ENCODE measurements at places on chromosomes 11 and 22.

DNA sequence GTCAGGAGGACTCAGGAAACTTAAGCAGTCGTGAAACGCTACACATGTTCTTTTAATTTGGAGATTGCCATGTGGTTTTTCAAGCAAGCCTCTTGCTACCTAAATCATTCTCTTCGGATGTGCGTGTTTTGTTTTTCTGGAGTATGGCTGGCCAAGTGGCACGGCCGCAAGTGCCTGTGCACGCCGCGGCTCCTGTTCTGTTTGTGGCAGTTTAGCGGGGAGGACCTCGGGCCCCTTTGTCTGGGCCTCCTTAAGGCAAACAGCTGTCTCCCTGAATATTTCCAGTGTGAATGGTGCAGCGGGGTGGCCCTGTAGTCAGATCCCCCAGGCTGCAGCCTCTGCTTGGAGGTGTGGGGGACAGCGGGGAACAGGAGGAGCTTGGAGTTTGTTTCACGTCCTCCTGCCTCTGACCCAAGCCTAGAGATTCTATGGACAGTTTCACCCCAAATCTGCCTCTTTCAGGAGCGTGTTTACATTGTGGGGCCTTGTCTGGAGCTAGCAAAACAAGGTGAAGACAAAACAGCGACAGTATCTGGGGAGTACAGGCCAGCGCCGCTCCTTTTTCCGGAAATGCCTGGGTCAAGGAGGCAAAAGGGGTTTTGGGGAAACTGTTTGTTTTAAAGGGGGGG lies 1.3 kb downstream of the LRP5 start:
- DNase-seq, result no peak

- no peak for DNase-seq
These were observed 15.9 kb downstream of the CRELD2 start for GRCh38 chr22:49934160-49934890.

DNA sequence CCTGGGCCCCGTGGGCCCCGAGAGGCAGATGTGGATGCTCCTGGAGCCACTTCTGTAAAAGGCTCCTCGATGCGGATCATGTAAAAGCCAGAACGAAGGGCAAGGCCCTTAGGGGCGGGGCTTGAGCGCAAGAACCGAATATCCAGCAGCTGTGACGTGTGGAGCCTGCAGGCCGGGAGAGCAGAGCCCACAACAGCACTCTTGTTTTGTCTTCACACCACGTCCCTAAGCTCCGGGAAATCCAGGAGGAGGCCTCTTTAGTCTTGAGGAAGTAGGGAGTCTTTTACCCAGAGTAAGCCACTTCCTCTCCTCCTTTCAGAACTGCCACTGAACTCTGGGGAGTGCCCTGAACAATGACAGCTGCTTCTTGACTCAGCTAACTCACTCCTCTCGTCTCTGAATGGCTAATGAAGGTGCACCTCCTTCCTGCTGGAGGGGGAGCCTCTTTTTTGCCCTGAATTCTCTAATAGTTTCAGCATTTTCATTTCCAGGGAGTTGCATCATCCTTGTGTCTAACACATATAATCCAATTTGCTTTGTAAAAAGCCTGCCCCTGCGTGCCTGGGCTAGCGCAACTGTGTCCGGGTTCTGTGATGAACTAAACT lies 12.5 kb downstream of the L3MBTL2 start:
- no peak for DNase-seq

DNA sequence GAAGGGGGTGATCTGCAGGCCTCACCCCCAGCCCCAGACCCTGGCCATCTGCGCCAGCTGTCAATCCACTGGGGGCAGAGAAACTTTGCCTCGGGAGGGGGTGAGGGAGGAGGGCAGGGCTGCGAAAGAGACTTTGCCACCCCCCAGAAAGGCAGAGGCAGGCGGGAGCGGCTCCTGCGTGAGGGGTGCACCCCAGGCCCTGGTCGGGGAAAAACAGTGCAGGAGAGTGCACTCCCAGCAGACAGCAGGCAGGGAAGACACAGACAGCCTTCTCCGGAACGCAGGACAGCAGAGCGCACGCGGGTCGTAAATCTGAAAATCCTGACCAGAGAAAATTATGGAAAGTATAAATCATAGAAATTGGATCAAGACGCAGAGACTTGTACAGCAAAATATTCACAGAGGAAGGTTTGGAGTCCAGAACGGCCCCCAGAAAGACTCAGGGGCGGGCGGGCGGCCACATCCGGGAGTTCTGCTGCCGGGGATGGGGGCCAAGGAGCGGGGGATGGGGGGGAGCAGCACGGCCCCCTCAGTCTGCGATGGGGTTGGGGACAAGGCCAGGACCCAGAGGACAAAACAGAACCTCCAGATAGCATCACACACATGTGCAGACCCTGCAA lies 8.0 kb upstream of the MRPL23 start:
- DNase-seq, result no peak

DNA sequence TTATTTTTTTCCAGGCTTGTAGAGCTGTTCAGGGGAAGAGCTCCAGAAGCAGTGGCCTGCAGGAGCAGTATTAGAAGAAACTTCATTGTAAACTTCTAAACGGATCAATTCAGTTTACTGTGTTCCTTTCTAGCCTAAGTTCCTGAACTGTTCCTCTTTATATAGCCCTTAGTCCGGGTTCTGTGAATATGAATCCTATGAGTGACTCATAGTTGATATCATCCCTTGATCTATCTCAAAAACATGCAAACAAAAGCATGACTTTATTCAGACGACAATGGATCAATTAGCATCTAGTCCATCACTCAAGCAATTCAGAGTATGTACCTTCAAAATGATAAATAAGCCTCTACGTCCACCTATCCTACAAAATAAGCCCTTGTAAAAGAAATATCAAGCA lies at the start of gene MMP12:
TSS of gene MMP12 (minus strand) at position 131 of the 400 bp plus-strand sequence. CDS start at position 86, 45 bp downstream.
- no peak for DNase-seq

- no peak for DNase-seq
These were observed 20.3 kb downstream of the BMAL1 start for GRCh38 chr11:13297917-13298356.
